Stimulated activated CD8-positive, alpha-beta memory T cell treated with anti-CD3 and anti-CD28 coated beads, Interleukin-15, amount 100 ng/mL, for 24 hours (primary cell): ENCODE measurements at places on chromosomes 4 and X.

- no peak for DNase-seq
Observed at GRCh38 chr4:123825596-123826291, 429.1 kb downstream of the SPRY1 start.

DNA sequence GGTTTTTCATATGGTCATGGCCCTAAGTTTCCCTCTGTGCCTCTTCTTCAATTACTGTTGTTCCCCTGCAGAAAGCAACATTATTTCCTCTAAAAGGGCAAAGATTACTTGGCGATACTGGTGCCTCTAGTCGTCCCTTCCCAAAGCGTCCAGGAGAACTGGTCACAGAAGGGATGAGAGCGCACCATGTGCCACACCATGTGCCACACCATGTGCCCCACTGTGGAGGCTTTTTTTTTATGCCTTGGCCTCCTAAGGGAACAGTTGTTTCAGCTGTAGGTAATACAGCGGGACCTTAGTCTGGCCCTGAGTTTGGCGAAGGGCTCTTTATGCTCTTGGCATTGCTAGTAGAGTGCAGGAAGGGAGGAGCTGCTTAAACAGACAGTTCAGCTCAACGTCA is 11.5 kb upstream of the FGG start:
- no peak for DNase-seq

- DNase-seq: no peak
Observed at GRCh38 chr4:38993683-38994082, 38.5 kb downstream of the TMEM156 start.

- no peak for DNase-seq
Observed at GRCh38 chr4:79540143-79540542, 132.1 kb upstream of the GK2 start.

DNA sequence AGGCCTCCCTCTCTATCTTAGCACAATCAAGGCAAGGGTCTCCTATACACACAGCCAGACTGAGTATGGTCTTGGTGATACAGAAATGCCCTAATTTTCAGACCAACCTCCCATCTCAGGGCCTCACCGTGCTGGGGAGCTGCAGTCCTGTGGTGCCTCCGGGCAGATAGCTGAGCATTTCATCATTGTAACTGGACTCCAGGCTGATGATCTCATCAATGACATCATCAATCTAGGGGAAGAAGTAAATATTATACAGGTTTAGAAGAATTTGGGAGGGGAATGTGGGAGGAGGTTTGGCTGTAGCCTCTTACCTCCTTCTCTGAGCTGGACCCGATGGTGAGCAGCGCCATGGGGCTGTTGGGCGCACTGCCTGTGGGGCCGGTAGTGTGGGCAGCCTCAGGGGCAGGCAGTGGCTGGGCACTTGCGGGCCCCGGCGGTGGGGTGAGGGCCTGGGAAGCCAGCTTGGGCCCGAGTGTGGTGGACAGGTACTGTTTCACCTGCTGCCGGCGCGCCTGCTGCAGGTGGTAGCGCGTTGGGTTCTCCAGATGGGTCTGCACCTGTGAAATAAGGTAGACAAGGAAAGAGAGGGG is 5.2 kb downstream of the TFE3 start:
- DNase-seq: no peak

- DNase-seq: no peak
Observed at GRCh38 chr4:26489101-26489985, 941 bp downstream of the CCKAR start.

DNA sequence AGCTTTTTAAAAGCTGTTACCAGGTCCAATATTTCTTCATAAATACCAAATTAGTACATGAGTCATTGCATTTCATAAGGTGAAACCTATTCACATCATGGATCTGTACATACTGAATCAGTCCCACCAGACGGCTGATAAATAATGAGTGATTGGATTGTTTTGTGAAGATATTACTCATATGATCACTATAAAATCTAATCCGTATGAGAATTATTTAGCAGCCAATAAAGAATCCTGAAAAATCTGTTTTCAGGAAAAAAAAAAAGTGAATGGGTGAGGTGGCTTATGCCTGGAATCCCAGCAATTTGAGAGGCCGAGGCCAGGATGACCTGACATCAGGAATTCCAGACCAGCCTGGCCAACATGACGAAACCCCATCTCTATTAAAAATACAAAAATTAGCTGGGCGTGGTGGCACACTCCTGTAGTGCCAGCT is 438.1 kb downstream of the INPP4B start:
- DNase-seq: no peak

DNA sequence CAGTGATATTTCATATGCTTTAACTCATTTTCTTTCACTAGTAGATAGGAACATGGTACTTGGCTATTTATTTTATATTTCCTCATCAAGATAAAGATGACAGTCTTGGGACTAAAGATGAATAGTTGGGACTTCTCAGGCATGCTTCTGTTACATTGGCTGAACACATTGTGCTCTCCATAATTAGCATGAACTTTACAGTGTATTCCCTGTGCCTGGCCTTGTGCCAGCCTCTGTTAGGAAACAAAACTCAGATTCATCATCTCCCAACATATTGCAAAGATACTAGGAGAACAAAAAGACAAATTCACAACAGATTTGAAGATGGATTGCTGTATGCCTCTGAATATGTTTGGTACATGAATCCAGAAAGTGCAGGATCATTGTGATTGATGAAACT is 26.4 kb downstream of the GRIA2 start:
- no peak for DNase-seq

- no peak for DNase-seq
Observed at GRCh38 chr4:164807611-164808010, 53.7 kb downstream of the SMIM31 start.

- no peak for DNase-seq
Observed at GRCh38 chrX:105150557-105150956, 69.9 kb downstream of the TEX13A start.

- DNase-seq: no peak
Observed at GRCh38 chrX:150771116-150771515, 77.9 kb downstream of the MTMR1 start.

- no peak for DNase-seq
Observed at GRCh38 chr4:128846063-128846462, 36.6 kb downstream of the JADE1 start.

- peak; percentile 9 for DNase-seq
Observed at GRCh38 chrX:135596495-135596894, 76.0 kb downstream of the INTS6L start.

DNA sequence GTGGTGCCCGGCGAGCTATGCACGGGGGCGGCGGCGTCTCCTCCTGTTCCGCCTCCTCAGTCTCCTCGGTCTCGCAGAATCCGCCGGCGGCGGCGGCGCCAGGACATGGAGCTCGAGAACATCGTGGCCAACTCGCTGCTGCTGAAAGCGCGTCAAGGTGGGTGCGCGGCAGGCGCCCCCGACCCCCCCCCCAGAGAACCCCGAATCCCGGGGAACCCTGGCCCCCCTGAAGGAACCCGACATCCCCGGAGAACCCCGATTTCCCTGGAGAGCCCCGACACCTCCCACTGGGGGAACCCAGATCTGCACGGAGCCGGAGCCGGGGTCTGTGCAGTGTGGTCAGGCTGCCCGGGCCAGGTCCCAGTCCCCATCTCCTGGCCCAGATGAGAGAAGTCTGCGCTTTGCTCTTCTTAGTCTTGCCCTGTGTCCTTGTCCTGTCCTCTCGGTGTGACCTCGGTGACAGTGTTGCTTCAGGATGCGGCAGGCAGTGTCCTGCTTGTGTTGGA is 648 bp downstream of the GRK4 start:
- DNase-seq: no peak

DNA sequence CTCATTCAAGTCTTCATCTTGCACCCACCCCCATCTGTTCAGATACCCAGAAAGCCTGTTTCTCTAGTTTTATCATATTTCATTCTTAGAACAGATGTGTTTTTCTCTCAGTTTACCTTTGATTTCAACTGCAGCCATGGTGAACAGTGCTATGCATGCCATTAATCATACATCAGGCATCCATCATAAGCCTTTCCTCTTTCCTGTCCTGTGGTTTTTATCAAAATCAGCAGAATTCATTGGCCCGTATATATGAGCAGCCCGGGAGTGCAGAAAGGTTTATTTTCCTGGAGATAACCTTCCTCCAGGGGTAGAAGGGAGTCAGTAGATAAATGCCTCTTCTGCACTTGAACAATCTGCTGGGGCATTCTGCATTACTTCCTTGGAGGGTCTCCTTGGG is 65.7 kb downstream of the IL21 start:
- no peak for DNase-seq

- no peak for DNase-seq
Observed at GRCh38 chrX:17592117-17592516, 145.2 kb upstream of the SCML1 start.

DNA sequence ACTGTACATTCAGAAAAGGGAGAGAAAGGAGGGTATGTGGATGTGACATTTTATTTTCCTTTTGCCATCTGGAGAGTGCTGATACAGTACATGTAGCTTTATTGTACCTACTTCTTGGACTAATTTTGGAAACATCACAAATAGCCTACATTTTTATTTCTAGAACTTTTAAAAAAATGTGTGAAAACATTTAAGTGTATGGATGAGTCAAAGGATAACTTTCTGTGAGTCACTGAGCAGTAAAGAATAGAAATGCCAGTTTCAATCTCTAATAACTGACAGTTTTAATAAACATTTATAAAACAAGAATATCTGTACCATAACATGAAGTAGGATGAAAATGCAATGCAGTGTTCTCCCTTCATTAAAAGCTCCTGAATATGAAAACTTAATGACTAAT is 374.4 kb upstream of the NWD2 start:
- no peak for DNase-seq

DNA sequence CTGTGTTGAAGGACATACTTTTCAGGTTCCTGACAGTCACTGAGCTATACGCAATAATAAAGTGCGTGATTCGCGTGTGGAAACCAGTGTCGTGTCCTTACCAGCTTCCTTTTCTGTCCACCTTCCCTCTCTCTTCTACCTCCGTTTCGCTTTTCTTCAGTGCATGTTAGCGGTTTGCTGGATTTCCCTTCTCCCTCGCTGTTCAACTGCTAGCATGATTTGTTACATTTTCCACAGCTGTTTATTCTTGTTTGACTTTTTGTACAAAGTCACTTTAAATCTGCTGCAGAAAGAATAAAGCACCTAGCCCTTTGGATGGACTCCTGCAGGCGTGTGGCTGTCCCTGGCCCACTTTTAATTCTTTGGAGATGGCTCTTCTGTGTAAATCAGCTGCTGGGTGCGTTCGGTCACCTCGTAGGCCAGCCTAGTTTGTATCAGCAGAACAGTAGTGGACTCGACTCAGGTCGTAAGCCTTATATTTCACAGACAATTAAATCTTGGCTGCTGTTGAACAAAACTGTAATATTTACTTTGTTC is 8.9 kb upstream of the HAND2 start:
- DNase-seq: no peak

DNA sequence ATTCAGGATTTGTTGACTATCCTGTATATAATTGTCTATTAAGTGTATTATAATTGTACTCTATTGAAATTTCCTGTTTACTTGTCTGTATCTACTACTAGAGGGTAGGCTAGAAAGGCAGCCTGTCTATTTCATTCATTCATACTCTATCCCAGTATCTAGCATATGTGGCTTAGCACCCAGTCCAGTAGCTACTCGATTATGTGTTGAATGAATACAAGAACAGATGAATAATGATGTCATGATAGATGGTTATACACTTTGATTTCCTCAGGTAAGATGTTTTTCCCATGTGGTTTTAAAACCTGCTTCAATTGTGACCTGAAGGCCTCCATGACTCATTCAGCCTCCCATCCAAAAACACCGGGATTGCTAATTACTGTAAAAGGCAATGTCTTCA is 68.0 kb downstream of the IL21 start:
- DNase-seq: no peak

DNA sequence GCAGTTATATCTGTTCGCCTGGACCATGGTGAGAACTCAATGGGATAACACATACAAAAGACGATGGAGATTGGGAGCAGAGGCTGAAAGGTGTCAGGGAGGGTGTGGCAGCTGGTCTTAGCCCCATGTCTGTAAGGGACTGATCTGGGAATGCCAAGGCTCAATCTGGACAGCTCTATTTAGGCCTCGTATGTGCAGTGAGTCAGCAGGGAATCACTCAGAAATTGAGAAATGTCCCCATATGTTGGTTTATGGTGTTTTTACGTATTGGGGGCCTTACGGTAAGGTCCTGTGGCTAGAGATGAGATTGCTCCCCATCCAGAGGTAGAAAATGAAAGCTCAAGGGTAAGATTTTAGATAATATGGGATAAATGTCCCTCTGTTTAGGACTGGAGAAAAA is 71.4 kb upstream of the TTC29 start:
- no peak for DNase-seq

DNA sequence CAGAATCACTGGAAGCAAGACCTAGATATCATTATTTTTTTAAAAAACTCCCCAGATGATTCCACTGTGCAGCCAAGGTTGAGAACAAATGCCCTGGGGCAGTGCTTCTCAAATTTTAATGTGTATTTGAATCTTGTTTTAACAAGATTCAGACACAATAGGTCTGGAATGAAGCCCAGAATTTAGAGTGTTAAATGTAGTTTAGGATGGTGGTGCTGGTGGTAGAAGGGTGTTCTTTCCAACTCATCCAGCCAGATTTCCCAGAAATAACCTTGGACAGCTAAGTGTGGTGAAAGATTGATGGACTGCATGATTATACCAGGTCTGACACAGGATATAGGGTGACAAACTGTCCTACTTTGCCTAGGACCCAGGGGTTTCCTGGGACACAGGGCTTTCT is 120.1 kb upstream of the MED14 start:
- DNase-seq: no peak

DNA sequence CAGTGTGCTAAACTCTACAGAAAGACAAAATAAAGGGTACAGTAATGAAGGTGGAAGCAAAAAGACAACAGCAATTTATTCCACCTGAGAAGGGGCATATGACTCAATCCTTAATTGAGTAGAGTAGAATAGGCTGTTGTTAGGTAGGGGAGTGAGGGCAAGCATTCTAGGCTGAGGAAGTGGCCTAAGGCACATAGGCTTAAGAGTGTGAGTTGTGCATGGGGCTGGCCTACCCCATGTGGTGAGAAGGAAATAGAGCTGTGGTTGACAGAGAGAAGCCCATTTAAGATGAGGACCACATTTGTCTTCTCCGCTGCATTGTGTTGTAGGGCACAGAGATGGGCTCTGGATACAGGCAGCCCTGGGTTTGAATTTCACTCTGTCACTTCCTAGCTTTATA is 3.4 kb upstream of the ZCCHC18 start:
- DNase-seq: no peak

- DNase-seq: no peak
Observed at GRCh38 chrX:32929040-32929439, 282.3 kb downstream of the DMD start.
